ENCODE measurements at places on chromosomes 4 and X.

DNA sequence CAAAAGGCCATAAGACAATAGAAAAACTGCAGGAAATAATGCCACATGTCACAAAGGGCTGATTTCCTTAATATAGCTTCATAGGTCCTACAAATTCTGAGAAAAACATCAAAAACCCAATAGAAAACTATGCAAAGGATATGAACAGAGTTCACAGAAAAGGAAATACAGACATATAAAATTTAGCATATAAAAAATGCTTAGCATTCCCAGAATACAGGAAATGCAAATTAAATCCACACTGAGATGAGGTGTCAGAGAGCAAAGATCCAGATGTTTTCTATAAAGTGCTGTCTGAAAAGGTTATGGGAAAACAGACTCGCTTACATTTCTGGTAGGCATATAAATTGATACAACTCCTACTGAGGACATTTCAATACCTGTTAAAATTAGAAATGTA is 33.8 kb downstream of the TXK start:
- no peak for DNase-seq

GRCh38 chr4:11514779-11515419 is 86.2 kb upstream of the HS3ST1 start:
- no peak for DNase-seq

DNA sequence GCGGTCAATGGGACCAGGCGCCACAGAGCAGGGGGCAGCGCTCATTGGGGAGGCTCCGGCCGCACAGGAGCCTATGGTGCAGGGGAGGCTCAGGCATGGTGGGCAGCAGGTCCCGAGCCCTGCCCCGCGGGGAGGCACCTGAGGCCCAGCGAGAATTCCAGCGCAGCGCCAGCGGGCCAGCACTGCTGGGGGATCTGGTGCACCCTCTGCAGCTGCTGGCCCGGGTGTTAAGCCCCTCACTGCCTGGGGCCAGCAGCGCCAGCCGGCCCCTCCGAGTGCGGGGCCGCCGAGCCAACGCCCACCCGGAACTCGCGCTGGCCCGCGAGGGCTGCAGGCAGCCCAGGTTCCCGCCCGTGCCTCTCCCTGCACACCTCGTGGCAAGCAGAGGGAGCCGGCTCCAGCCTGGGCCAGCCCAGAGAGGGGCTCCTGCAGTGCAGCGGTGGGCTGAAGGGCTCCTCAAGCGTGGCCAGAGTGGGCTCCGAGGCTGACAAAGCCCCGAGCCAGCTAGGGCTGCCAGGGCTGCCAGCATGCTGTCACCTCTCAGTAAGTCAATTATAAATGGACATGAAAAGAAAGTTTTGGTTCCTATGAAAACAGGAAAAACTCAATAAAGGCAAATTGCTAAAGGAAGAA is 14.5 kb downstream of the FAM184B start:
- no peak for DNase-seq

GRCh38 chr4:138409670-138410069 is 167.5 kb upstream of the SLC7A11 start:
- DNase-seq = no peak

DNA sequence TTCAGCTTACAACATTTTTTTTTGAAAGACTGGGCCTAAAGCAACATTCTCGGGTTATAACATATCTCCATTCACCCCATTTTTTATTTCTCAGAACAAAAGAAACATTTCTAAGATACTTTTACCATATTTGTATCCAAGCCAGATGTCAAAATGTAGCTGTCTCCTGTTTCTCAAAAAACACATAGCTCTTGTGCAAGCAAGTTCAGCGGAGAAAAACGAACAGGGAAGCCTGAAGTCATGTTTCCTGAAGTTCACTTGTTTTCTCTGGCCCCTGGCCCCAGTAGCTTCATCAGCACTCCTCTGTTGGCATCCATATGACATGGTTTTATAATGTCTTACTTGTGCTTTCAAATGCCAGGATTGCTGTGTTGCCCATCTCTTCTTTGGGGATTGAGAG is 218.2 kb downstream of the BANK1 start:
- DNase-seq = no peak

DNA sequence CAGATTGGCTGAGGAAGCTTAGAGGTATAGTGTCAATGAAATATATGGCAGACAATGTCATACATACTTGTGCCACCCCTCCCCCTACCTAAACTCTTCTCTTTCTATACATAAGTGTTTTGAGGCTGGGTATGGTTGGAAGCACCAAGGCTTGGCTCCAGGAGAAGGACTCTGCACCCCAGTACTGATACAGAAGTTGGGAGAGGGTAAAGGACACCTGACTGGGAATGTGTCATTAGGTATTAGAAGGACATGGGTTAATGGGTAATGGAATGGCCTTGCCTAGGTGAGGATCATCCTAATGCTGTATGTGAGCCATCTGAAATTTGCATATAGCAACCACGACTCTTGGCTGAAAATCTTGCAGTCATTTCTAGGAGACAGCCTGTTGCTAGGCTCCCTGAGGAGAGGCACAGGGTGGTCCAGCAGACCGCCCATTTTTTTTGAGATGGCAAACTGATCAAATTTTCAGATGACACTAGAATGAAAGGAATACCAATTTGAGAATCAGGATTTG is 26.8 kb upstream of the AP1S2 start:
- no peak for DNase-seq

DNA sequence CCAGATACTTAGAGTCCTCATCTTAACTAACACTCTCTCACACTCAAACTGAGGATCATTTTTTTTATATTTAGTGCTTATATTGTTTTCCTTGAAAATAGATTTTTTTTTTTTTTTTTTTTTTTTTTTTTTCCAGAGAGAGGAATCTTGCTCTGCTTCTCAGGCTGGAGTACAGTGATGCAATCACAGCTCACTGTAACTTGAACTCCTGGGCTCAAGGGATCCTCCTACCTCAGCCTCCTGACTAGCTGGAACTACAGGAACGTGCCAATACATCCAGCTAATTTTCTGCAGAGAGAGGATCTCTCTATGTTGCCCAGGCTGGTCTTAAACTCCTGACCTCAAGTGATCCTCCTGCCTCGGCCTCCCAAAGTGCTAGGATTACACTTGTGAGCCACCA is 650.3 kb upstream of the ATOH1 start:
- no peak for DNase-seq

- no peak for DNase-seq
These were observed 335.6 kb upstream of the TRAM1L1 start for GRCh38 chr4:117420948-117421347.
